Smooth muscle cell of trachea (primary cell): ENCODE measurements at places on chromosomes 12 and 14. TPM values are rescaled to one million over a fixed set of nuclear protein-coding genes. Genes with fewer than 3 reads are reported as not detected.

CATSPERB gene
- not detected in 2 replicates for total RNA-seq

GPD1 gene
- total RNA-seq: under 0.01 TPM in 1 of 2 replicates, not detected in the other

LEMD3 gene
- total RNA-seq: 19.5 and 25.7 TPM in 2 replicates

CACNA2D4 gene
- 0.87 and 1.5 TPM in 2 replicates for total RNA-seq

WSCD2 gene
- total RNA-seq: not detected in 2 replicates

HVCN1 gene
- 4.1 and 10.1 TPM in 2 replicates for total RNA-seq

CABP1 gene
- total RNA-seq: 0.66 and 1.9 TPM in 2 replicates

RASSF9 gene
- 0.66 and 0.87 TPM in 2 replicates for total RNA-seq

KLRC4 gene
- not detected in 2 replicates for total RNA-seq

ESR2 gene
- 0.29 and 0.50 TPM in 2 replicates for total RNA-seq

MUCL1 gene
- total RNA-seq: not detected in 2 replicates

PTPRO gene
- 1.2 and 2.3 TPM in 2 replicates for total RNA-seq

NOXRED1 gene
- total RNA-seq: 0.17 and 1.0 TPM in 2 replicates

ITGB7 gene
- total RNA-seq: 0.44 and 1.2 TPM in 2 replicates

TBX3 gene
- 55.9 and 57.5 TPM in 2 replicates for total RNA-seq

NABP2 gene
- 27.0 and 29.2 TPM in 2 replicates for total RNA-seq

CBLN3 gene
- 4.1 and 11.4 TPM in 2 replicates for total RNA-seq

PAPLN gene
- 8.4 and 12.2 TPM in 2 replicates for total RNA-seq

FOXA1 gene
- 0.15 TPM in 1 of 2 replicates, not detected in the other for total RNA-seq

CLEC4C gene
- total RNA-seq: not detected in 2 replicates

P2RX2 gene
- not detected in 2 replicates for total RNA-seq

GALNT9 gene
- total RNA-seq: 0.17 and 0.29 TPM in 2 replicates

PTPN6 gene
- total RNA-seq: under 0.01 TPM in 1 of 2 replicates, not detected in the other

B4GALNT3 gene
- total RNA-seq: under 0.01 TPM in 1 of 2 replicates, not detected in the other

SSPN gene
- 10.9 and 15.1 TPM in 2 replicates for total RNA-seq

OR6C2 gene
- not detected in 2 replicates for total RNA-seq

IFNG-AS1 gene
- total RNA-seq: not detected in 2 replicates

AKAP3 gene
- total RNA-seq: 2.6 and 3.6 TPM in 2 replicates

LRRK2 gene
- 12.1 and 15.3 TPM in 2 replicates for total RNA-seq

TAS2R42 gene
- total RNA-seq: not detected in 2 replicates

ERP27 gene
- total RNA-seq: not detected in 2 replicates

NIN gene
- total RNA-seq: 29.6 and 43.5 TPM in 2 replicates
